Stimulated activated CD4-positive, alpha-beta T cell treated with anti-CD3 and anti-CD28 coated beads, Interleukin-1b, Interleukin-23, amount 100 ng/mL, for 1 hour (primary cell): ENCODE measurements at places on chromosomes 12 and 14.

- DNase-seq, result no peak
These were observed at the start of gene GALNT9 for GRCh38 chr12:132329036-132329719. TSS of gene GALNT9 (minus strand) at chr12:132329589. CDS start at chr12:132329203, 386 bp downstream.

DNA sequence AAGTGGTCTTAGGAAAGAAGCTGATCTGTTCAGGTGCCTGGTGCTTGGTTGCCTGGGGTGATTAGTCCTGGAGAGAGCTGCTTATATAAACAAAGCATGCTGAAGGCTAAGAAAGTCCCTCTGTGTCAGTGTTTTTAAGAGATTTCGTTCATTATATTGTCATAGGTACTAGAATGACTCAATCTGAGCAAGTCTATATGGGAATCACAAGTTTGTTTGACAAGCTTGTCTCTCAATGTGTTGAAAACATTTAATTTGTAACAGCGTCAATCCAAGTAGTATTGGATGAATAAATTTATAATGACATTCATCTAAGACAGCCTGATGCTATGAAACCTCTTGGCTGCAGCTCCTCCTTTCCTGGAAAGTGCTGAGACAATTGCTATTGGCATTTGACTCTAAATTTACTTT lies 256.3 kb downstream of the TMTC2 start:
- DNase-seq, result no peak

DNA sequence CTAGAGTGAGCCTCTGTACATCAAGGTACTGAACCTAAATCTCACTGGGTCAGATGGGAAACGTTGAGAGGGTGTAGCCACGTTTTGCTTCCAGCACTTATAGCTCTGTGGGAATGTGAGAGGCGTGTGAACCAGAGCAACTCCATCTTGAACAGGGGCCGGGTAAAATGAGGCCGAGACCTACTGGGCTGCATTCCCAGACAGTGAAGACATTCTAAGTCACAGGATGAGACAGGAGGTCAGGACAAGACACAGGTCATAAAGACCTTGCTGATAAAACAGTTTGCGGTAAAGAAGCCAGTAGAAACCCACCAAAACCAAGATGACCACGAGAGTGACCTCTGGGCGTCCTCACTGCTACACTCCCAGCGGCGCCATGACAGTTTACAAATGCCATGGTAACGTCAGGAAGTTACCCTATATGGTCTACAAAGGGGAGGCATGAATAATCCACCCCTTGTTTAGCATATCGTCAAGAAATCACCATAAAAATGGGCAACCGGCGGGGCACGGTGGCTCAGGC lies 63.4 kb upstream of the NCOR2 start:
- no peak for DNase-seq

DNA sequence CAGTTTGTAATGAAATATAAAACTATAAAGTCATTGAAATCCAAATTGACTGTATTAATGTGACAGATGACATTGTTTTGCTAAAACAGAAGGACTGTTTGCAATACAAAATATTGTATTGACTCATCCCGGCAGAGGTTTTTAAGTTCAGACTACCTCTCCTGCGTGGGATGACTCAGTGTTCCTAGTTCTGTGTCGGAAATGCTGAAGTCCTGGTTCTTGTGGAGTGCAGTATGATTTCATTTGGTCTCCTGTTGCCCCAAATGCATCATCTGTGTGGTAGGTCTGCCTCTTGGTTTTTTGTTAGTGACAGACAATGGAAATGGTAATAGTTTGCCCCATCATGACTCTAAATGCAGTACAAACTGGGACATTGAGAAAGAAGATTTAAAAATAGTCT lies 27.8 kb downstream of the PELI2 start:
- DNase-seq, result no peak

- DNase-seq, result no peak
These were observed 203.9 kb upstream of the PPFIA2 start for GRCh38 chr12:81963026-81963425.

DNA sequence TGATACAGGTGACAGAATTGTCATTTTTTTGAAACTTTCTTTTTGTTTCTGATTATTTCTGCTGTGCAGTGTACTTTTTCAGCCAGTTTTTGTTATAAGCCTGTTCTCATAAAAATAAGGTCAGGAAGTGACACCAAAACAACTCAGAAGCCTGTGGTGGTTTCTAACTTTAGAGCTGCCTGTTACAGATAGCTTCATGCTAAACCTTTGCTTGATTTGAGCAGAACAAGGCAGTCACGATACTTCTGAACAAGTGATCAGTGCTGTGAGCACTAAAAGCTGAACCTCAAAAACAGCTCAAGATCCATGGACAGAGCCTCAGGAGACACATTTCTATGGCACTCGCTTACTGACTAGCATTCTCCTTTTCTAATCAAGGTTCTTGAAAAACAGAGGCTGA lies 82.0 kb downstream of the PRKCH start:
- DNase-seq, result no peak

DNA sequence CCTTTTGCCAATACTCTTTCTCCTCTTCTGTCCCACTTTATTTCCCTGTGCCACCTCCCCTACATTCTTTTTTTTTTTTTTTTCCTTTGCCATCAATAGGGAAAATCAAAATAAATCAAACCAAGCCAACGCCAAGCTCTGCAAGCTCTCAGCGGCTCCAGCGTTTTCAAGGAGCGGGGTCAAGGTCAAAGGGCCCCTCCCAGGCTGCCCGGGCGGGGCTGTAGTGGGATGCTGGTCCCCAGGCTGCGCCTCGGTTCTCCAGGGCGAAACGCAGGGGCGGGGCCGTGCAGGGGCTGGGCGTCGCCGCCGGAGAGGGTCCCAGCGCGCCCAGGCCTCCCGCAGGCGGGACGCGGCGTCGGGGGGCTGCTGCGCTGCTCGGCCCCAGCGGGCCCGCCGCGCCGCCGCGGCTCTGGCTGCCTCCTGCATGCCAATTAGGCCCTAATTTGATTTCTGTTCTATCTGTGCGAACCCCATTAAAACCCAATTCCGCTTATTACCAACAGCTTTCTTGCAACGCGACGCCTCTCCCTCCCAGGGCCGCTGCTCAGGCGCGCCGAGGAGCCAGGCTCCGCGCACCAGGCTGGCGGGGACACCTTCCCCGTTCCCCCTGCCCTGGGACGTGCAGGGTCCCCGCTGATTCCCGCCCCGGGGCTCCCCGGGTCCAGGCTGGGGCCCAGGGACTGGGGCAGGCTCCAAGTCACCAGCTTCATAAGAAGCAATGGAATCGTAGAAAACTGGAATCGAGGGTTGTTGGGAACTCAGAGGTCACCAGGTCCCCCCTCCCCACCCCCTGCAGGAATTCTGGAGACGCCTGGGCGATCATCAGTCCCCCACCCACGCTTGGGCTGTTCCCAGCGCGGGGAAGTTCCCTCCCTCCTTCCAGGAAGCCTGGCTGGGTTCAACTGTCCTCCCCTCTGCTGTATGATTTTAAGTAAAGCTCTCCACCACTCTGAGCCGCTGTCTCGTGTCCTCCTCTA lies 50.7 kb upstream of the MAP1LC3B2 start:
- no peak for DNase-seq

GRCh38 chr14:101336183-101336582 lies 225.1 kb upstream of the DIO3 start:
- no peak for DNase-seq

DNA sequence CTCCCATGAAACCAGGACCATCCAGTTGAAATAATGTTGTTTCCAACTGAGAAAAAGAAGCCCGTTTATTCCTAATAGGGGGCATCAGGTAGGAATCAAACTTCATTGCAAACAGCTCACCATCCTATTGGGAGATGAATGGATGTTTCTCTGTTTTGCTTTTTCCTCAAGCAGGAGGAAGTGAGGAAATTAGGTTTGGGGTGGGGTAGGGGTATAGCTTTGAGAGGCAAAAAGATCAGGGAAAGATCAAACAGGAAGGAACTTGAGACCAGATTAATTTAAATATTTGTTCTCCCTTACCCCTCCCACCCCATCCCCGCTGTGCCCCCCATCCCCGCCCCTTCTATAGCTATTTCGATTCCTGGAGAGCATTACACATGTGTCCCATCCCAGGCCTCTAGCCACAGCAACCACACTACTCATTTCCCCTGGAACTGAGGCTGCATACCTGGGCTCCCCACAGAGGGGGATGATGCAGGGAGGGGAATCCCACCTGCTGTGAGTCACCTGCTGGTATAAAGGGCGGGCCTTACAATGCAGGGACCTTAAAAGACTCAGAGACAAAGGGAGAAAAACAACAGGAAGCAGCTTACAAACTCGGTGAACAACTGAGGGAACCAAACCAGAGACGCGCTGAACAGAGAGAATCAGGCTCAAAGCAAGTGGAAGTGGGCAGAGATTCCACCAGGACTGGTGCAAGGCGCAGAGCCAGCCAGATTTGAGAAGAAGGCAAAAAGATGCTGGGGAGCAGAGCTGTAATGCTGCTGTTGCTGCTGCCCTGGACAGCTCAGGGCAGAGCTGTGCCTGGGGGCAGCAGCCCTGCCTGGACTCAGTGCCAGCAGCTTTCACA lies at the start of gene IL23A:
TSS of gene IL23A (plus strand) at position 577 of the 850 bp plus-strand sequence. CDS start at position 738, 161 bp downstream.
- DNase-seq, result peak; percentile 61

- no peak for DNase-seq
These were observed 66.3 kb upstream of the EEA1 start for GRCh38 chr12:92995258-92995903.

- DNase-seq, result no peak
These were observed 620 bp downstream of the C1S start for GRCh38 chr12:7061138-7061537.

- no peak for DNase-seq
These were observed 8.3 kb upstream of the MYL2 start for GRCh38 chr12:110928700-110929099.

DNA sequence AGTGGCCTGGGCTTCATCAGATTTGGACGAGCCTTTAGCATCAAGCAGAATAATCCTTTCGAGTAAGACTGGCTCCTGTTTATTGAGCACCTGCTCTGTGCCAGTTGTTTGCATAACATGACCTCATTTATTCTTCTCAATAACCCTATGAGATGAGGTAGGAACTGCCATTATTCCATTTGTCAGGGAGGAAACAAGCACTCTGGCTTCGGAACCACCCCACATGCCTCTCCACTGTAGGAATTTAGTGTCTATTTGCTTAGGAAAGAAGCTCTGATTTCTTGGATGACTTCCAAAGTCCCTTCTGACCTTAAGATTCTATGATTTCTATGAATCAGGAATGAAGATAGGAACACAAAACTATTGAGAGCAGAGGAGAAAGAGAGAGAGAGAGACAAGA lies 11.0 kb downstream of the SAMD4A start:
- DNase-seq, result no peak

- DNase-seq, result no peak
These were observed 47.6 kb upstream of the ZFP36L1 start for GRCh38 chr14:68840454-68840853.

GRCh38 chr14:65486863-65487262 lies 74.3 kb downstream of the FUT8 start:
- no peak for DNase-seq

DNA sequence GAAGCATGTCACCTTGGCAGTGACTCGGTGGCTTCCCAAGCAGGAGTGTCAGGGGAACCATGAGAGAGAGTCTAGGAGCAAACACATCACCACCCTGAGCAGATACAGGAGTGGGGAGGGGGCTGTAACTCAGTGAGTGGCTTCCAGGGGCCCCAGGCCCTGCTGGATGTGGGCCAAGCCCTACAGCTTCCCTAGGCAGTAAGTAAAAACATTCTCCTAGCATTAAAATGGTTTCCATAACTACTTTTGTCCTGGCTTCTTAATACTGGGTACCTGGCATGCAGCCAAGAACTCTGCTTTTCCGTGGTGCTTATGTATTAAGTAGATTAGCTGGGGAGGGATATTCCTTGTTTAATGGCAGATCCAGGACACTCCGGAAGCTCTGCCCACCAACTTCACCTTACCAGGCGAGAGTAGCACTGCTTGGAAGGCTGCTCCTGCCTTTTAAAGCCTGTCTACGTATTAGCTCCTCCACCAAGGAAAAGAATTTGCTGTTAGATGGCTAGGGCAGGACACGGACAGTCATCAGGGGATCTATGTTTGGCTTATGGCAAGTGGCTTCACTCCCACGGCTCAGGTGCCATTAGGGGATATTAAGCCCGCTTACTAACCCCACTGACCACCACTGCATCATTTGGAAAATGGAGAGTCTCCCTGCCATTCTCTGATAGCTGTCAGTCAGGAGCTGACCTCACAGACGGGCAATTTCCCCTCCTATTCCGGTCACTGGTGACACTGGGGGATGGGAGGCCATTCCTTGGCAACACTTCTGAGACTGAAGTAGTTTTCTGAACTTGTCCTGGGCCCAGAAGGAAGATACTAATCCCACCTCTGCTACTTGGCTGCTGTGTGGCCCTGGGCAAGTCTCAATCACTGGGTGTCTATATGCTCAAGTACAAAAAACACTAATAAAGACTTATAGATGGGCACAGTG lies 22.8 kb downstream of the OTUB2 start:
- DNase-seq, result no peak

DNA sequence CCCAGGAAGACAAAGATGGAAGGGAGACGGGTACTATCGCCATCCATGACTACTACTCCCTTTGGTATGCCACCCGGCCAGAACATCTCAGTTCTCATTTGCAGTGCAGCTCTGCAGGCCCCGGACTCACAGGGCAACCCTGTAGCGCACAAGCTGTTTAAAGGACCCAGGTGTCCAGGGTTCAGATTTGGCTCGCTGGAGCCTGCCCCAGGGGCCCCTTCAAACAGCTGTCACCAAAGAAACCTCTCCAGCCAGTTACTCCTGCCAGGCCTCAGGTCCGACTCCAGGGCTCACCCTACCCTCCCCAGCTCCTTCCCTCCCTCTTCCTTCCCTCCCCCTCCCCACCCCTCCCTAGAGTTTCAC lies 5.5 kb upstream of the CHD4 start:
- DNase-seq, result no peak
